ENCODE measurements at places on chromosomes 5 and 9. TPM values are rescaled to one million over a fixed set of nuclear protein-coding genes. Genes with fewer than 3 reads are reported as not detected.

Gene SHROOM1
- total RNA-seq: 7.0 TPM

Gene HTR1A
- not detected for total RNA-seq

Gene CLIC3
- 2.9 TPM for total RNA-seq

Gene MYOT
- not detected for total RNA-seq

Gene SELENOP
- 2.5 TPM for total RNA-seq

Gene ADGRD2
- not detected for total RNA-seq

Gene PCDHA8
- 0.07 TPM for total RNA-seq

Gene FBXW11
- total RNA-seq: 105 TPM

Gene PRR7
- total RNA-seq: 11.4 TPM

Gene PCDHGB6
- total RNA-seq: 4.8 TPM

Gene RNF183
- not detected for total RNA-seq

Gene LRRC19
- not detected for total RNA-seq

Gene SLC31A2
- 8.6 TPM for total RNA-seq

Gene AGGF1
- 30.6 TPM for total RNA-seq

Gene PCDHGA10
- total RNA-seq: 8.3 TPM

Gene ATP6V1G1
- 83.3 TPM for total RNA-seq

Gene PCA3
- 0.07 TPM for total RNA-seq

Gene CYLC2
- total RNA-seq: not detected

Gene SLC25A2
- 0.26 TPM for total RNA-seq

Gene GRXCR2
- total RNA-seq: not detected

Gene AFAP1L1
- total RNA-seq: 14.9 TPM

Gene NPR3
- total RNA-seq: 43.4 TPM

Gene CDX1
- 0.91 TPM for total RNA-seq

Gene RANBP17
- 12.5 TPM for total RNA-seq

Gene PCSK1
- total RNA-seq: 0.30 TPM
